ENCODE measurements at places on chromosomes 1 and 21.

GRCh38 chr1:151145304-151146071, 943 bp downstream of the SEMA6C start:
- no peak for DNase-seq

DNA sequence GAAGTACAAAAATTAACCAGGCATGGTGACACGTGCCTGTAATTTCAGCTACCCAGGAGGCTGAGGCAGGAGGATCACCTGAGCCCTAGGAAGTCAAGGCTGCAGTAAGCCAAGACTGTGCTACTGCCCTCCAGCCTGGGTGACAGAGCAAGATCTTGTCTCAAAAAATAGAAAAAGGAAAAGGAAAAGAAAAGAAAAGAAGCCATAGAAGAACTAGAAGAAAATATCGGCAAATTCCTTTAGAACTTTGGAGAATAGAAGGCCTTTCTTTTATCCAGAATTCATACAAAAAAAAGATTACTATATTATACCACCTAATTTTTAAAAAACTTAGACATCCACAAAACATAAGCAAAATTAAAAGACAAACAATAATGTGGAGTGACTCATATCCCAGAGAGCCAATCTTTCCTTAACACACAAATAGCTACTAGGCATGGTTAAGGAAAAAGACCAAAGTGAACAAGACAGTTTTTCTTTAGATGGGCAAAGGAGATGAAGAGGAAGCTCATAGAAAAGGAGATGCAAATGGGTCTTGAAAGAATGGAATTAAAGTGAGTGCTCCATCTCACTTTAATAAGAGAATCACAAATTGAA, 251.1 kb upstream of the IRF2BP2 start:
- no peak for DNase-seq

DNA sequence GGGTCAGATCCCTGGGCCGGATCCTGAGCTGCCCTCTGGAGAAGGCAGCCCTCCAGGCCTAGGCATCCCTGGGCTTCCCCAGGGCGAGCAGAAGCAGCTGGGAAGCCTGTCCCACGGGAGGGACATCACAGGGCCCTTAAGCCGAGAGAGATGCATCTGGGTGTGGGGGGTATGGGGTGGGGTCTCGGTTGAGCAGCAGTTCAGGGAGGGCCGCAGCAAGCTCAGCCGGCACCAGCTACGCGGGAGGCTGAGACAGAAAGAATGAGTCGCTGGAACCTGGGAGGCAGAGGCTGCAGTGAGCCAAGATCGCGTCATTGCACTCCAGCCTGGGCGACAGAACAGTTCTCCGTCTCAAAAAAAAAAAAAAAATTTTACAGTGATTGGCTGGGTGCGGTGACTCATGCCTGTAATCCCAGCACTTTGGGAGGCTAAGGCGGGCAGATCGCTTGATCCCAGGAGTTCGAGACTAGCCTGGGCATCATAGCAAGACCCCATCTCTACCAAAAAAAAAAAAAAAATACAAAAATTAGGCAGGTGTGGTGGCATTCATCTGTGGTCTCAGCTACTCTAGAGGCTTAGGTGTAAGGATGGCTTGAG, 37.7 kb downstream of the RRP1 start:
- no peak for DNase-seq

DNA sequence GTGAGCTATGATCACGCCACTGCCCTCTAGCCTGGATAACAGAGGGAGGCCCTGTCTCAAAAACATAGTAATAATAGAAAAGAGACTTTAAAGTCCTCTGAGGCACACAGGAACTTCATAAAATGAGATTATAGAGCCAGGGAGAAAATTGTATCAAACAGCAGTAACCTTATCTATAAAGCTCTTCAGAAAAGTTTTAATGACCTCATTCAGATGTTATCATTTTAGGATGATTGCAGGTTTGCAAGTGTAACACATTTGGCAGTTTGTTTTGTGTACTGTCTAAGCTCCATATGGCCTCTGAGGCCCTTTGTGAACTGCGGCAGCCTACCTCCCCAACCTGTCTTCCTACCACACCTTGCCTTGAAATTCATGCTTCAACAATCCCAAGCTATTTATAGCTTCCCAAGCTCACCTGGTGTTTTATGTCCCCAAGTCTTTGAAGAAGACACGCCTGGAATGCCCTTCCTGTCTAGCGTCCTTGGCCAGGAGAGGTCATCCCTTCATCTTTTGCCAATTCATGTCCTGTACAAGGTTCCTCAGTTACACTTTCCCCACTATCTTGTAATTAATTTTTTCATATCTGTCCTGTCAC, 8.5 kb upstream of the AKNAD1 start:
- no peak for DNase-seq

- no peak for DNase-seq
Measured at GRCh38 chr1:160466961-160467360, 56.1 kb downstream of the SLAMF6 start.

GRCh38 chr1:54763816-54764132, 549 bp downstream of the PARS2 start:
- no peak for DNase-seq
